Mesenchymal stem cell (in vitro differentiated cells and primary cell): ENCODE measurements at places on chromosomes 13 and 19.

DNA sequence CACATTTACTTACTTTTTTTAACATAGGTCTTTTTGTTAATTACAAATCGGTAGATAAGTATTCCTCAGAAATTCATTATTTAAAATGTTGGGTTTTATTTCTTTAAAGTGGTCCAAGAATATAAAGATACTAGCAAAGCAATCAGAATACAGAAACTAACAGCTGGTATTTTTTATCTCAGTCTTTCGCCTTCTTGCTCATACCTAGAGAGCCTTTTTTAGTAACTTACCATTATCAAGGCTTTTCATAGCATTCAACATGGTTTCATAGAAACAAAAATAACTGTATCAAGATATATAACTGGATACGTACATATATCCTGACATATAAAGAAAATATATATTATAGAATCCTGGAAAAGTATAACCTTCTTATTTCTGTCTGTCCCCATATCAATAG lies 227.8 kb upstream of the MIR17HG start:
- no peaks in the 10 kb centered on the region for H3K27me3 ChIP-seq
- no peak for DNase-seq
- H3K36me3 ChIP-seq: no peaks in the 10 kb centered on the region
- no peak overlapping the region for H3K4me3 ChIP-seq
- H3K27ac ChIP-seq: no peak overlapping the region

DNA sequence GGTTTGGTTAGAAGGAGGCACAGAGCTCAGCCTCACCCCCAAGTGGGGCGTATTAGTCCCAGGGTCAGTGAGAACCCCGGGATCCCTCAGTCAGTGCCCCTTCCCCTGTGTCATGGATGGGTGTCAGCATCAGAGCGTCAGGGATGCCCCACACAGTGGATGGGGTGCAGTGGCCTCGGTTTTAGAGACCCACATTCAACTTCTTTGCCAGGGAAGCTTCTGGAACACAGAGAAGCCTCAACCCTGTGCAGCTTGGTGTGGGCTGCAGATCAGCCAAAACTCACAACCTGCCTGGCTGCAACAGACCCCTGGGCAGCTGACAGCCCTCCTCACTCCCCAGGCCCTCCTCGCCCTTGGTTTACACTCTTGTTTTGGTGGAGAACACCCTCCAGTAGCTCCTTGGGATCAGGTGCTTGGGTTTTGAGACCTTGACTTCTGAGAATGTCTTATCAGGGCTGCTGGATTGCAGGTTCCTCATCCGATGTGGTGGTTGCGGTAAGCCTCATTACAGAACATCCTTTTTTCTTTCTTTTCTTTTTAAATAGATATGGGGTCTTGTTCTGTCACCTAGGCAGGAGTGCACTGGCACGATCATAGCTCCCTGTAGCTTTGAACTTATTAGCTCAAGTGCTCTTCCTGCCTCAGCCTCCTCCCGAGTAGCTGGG lies 11.0 kb downstream of the ZNF333 start:
- H3K27me3 ChIP-seq: no peaks in the 10 kb centered on the region
- no peak overlapping the region for H3K27ac ChIP-seq
- no peak for DNase-seq
- no peaks in the 10 kb centered on the region for H3K4me1 ChIP-seq
- H3K4me3 ChIP-seq: no peak overlapping the region

- H3K36me3 ChIP-seq: no peaks in the 10 kb centered on the region
- no peaks in the 10 kb centered on the region for H3K4me1 ChIP-seq
- no peak overlapping the region for H3K27ac ChIP-seq
- DNase-seq: no peak
- H3K27me3 ChIP-seq: peaks cover 3% of the 10 kb centered on the region
Observed at GRCh38 chr13:60696602-60697001, 299.6 kb downstream of the TDRD3 start.

DNA sequence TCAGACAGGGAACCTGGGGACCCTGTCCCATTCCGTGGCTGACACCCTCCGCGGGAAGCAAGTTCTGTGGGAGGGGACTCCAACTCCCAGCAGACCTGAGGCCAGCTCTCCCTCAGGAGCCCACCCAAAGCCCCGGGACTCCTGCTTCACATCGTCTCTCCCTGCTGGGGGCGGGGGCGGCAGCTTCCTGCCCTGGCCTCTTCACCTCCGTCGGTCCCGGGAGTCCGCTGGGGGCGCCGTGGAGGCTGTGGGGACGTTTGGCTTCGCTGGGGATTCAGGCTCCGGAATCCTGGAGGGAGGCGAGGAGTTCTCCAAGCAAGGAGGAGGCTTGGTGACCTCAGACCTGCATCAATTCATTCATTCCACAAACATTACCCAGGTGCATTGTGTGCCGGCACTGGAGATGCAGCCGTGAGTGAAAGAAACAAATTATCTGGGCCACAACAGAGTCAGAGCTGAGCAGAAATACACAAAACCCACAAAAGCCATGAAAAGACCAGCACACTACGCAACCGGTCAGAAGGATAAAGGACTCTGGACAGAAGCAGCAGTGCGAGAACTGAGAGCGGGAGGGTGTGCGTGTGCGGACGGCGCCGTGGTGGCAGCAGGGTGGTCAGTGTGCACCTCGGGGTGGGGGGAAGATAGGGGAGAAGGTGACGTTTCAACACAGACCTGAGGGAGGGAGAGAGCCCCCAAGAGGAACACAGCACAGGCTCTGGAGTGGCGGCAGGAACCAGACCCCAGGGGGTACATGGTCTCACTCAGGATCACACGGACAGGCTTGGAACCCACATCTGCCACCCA lies 19.0 kb downstream of the EPS8L1 start:
- peaks cover 16% of the 10 kb centered on the region for H3K4me1 ChIP-seq
- DNase-seq: no peak
- no peak overlapping the region for H3K27ac ChIP-seq
- no peaks in the 10 kb centered on the region for H3K27me3 ChIP-seq
- peaks cover 76% of the 10 kb centered on the region for H3K36me3 ChIP-seq

DNA sequence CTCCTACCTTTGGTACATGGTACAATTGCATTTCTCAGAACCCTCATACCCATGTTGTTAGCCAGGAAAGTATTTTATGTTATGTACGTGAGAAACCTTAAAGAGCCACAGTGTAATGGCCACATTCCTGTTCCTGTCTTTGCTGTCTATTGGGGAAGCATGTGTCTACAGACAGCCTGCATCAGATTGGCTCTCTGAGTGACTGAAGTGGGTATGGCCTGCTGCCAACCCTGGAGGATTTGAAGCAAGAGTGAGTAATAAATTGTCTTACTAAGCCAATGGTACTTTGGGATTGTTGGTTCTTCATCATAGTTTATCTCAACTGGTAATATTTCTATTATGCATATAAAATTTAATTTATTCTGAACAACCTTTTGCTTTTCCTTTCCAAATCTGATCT lies 574.1 kb downstream of the LMO7 start:
- no peak overlapping the region for H3K4me3 ChIP-seq
- H3K36me3 ChIP-seq: no peaks in the 10 kb centered on the region

- no peak for DNase-seq
- H3K36me3 ChIP-seq: no peaks in the 10 kb centered on the region
- H3K27ac ChIP-seq: no peak overlapping the region
- H3K4me3 ChIP-seq: no peak overlapping the region
- H3K4me1 ChIP-seq: no peaks in the 10 kb centered on the region
- no peaks in the 10 kb centered on the region for H3K27me3 ChIP-seq
Observed at GRCh38 chr13:69556540-69557196, 551.0 kb upstream of the ATXN8OS start.

DNA sequence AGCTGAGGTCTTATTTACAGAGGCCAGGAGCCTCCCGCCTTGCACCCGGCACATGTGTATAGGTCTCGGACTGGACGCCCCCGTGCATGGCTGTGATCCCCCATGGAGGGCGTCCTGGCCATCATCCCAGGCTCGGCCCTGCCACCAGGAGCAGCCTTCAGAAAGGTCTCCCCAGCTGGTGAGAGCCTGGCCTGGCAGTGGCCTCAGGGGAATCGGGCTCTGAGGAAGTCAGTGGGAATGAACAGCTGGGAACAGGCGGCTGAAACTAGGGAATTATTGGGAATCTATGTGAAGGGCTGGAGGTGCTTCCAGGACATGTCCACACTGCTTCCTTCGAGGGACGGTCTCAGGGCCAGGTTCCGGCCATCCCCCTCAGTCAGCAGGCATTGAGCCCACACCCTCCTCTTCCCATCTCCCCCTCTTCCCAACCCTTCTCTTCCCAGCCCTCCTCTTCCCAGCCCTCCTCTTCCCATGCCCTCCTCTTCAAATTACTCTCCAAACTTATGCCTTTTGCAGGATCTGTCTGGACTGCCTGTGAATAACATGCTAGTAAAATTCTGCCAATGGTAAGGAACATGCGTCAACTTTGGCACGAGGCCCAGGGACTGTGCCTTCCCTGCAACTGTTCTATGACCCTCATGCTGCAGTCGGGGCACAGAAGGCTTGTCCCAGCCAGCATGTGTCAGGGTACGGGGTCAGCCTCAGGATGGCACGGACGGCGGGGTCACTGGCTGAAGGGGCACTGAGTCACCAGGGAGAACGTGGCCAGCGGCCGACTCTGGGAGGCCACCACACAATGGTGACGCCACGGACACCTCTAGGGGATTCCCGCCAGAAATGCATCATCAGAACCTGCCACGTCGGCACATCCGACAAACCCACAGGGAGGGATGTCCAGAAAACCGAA lies 24.2 kb upstream of the C13orf46 start:
- H3K27me3 ChIP-seq: no peaks in the 10 kb centered on the region
- DNase-seq: no peak
- H3K27ac ChIP-seq: no peak overlapping the region
- H3K4me3 ChIP-seq: no peak overlapping the region
- H3K36me3 ChIP-seq: peaks cover 83% of the 10 kb centered on the region

GRCh38 chr19:53537521-53538377 lies at the start of gene ZNF331:
Gene ZNF331, plus strand, starts transcription at chr19:53538145. Its CDS starts 31,232 bp downstream, at chr19:53569377.
- H3K27ac ChIP-seq: no peak within 1 kb of the TSS
- H3K27me3 ChIP-seq: no peaks in the 10 kb centered on the region
- DNase-seq: peak; percentile 83
- H3K4me1 ChIP-seq: peaks cover 6% of the 10 kb centered on the region
- H3K36me3 ChIP-seq: peaks cover 6% of the 10 kb centered on the region

DNA sequence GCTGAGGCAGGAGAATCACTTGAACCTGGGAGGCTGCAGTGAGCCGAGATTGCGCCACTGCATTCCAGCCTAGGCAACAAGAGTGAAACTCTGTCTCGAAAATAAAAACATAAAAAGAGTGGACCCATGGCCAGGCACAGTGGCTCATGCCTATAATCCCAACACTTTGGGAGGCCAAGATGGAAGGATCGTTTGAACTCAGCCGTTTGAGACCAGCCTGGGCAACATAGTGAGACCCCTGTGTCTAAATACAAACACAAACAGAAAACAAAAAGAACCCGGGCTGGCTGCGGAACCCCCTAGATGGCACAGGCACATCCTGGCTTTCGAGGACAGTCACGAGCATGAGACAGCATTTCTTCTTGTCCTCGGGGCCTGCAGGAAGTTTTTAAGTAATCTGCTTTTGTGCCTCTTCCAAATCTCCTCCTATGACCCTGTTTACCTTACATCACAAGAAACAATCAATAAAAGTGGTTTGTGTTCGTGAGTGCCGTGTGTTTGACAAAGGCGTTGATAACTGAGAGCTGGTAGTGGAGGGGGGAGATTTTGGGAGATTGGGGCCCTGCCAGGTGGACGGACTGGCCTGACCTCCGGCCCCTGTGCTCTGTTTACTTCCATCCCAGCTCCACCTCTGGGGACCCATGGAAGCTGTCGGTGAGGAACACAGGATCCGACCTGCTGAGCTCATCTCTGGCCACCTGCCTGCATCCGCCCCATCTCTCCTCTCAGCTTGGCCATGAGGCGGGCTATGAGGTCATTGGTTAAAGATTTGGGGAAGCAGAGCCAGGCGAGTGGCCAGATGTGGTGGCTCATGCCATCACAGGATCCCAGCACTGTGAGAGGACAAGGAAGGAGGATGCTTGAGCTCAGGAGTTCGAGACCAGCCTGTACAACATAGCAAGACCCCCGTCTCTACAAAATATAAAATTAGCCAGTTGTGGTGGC lies 5.9 kb upstream of the GDF15 start:
- H3K4me3 ChIP-seq: no peak overlapping the region
- DNase-seq: peak; percentile 71
- H3K27ac ChIP-seq: peak overlapping the region; percentile 80
